ENCODE measurements at places on chromosomes 13 and 19.

DNA sequence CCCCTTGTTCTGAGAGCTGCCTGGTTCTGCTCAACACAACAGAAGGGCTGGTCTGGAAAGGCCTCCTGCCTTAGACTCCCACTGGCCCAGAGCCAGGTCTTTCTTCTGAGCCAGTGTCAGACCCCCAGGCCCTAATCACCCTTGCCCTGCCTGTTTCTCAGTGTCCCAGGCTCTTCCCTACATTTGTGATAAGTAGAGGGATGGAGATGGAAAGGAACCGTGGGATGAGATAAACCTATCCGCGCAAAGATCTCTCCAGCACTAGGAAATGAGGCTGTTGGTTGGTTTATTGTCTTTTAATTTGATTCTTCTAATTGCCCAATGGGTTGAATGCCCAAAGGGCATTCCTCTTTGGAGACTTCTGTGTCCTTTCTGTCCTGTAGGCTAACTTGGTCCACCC is 470.0 kb downstream of the TSHZ3 start:
- DNase-seq = no peak

GRCh38 chr19:54473071-54473891 is at the start of gene CDC42EP5:
Gene CDC42EP5 (minus strand): TSS chr19:54473296. CDS start chr19:54465547, 7,749 bp downstream.
- DNase-seq = no peak

- DNase-seq = no peak
Observed at GRCh38 chr19:296476-297225, 5.4 kb upstream of the PLPP2 start.

GRCh38 chr19:33861950-33862349 is 65.3 kb downstream of the KCTD15 start:
- no peak for DNase-seq

DNA sequence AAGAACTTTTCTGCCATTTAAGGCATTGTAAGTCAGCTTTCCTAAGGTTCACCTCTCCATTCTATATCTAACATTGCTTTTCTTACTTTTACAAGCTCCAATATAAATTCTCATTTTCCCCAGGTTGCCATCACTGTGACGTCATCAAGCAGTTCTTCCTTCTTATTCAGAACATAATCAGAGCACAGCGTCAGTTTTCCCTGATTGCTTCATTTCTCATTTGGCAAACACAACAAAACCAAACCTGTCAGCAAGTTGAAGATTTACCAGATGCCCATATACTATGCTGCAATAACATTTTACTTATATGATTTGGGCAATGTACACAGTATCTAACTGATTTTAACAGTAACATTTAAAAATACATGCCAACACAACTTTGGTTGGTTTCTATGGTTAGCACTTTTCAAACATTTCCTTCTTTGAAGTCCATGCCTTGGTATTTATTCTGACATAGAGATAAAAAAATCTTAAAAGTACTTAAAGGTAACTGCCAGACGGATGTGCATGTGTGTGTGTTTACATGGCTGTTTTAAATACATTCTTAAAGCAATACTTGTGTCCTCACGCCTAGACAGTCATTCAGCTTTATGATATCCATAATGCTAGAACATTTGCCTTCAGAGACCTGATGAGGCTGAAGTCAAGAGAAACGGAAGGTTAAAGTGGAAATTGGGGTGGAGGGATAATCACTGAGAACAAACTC is 264.0 kb downstream of the KLF12 start:
- no peak for DNase-seq

DNA sequence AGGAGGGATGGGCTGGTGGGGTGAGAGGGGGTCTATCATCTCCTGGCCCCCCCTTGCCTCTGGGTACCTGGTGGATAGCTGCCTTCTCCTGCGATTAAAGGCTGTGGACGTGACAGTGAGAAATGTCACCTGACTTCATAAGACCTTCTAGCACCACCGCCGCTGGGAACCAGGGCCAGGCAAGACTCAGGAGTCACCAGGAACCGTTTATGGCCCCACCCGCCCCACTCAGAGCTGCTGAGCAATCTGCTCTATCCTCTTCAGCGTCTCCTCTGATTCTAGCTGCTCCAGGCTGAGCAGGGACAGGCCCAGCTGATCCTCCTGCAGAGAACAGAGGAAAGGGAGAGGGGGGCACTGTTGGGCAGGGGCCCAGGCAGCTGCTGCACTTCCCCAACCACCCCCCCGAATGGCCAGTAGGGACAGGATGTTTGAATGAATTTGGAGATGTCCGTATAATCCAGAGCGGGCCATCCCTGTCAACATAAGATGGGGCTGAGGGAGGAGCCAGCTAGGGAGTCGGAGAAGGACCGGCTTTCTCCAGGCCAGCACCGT is 10.9 kb downstream of the KLC3 start:
- no peak for DNase-seq

GRCh38 chr13:113110048-113110851 is 4.7 kb downstream of the F7 start:
- DNase-seq = no peak

DNA sequence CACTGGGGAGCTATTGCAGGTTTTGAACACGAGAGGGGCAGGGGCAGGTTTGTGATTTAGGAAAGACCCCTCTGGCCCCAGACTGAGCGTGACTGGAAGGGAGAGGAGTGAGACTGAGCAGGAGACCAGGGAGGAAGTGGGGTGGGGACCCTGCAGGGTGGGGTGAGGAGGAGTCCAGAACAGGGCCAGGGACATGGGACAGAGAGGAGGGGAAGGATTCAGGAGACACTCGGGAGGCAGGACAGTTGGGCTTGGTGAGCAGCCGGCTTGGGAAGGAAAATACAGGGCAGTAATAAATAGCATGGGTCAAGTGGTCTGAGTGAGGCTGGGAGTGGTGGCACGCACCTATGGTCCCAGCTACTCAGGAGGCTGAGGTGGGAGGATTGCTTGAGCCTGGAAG is 9.4 kb downstream of the FOSB start:
- DNase-seq = no peak

- DNase-seq = no peak
Observed at GRCh38 chr13:63851526-63851925, 2435.9 kb upstream of the PCDH20 start.

DNA sequence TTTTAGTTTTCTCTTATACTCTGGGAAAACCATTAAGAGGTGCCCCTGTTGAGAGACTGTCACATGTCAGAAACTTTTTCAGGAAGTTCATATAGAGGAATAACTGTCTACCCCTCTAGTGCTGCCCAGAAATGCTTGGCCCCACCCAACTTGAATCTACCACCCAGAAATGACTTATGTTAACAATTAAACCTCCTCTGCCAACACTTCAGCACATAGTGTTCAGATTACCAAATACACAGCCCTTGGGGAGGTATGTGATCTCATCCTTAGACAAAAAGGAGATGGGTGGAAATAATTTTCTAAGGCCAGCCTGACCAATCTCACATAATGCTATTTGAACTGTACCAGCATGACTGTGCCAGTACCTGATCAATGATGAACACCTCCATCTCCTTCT is 35.6 kb downstream of the CCDC169 start:
- DNase-seq = no peak

DNA sequence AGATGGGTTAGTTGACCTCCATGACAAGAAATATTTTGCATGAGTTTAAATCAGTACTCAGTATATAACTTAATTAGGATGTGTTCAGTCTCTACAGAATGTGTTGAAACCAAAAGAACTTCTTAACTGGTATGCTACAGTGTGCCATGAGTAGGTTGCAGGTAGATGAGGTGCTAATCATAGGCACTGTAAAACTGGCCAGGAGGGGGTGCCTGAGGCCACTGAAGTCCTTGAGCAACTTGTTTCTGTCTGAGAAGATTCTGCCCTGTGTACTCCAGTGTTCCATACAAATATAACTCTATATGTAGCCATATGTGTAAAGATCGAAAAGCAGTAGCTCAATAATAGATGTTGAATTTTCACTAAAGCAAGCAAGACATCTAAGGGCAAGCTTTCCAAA is 549.2 kb upstream of the KLF12 start:
- DNase-seq = no peak

GRCh38 chr19:46124638-46125115 is at the start of gene IGFL3:
Gene IGFL3 (minus strand): TSS chr19:46124688. CDS start chr19:46124649, 39 bp downstream.
- no peak for DNase-seq

- no peak for DNase-seq
Observed at GRCh38 chr13:109684824-109685202, 101.6 kb downstream of the IRS2 start.

DNA sequence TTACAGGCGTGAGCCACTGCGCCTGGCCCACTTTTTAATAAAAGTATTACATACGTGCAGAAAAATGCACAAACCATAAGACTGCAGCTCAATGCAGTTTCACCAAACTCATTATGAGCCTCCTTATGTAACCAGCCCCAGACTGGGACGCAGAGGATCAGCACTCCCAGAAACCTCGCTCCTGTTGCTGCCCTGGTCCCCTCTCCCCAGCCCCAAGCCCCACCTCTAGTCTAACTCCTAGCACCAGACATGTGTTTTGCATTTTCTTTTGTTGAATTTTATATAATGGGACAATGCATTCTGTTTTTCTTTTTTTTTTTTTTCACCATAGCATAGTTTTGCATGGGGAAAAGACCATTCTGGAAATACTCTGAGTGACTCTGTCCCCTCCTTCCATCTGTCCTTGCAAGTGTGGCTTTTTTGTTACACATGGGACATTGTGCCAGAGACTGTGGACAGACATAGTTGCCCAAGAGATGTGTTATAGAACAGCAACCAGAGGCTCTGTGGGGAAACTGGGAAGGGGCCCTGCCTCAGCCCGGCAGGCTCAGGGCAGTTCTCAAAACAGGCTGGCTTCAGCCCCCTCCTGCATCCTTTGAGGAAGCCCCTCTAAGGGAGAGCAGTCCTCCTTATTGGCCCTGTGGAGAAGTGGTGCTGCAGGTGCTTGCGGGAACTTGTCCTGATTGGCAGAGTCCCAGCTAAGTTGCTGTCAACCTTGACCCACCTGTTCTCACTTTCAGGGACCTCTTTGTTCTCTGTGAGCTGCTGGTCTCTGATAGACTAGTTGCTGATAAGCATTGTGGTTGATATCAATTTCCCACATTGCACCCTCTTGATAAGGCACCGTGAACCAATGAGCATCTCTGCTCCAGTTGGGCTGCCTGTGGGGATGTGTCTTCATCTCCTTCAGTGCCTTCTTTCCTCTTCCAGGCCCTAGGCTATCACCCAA is 13.8 kb upstream of the OLFM4 start:
- no peak for DNase-seq

GRCh38 chr13:33953781-33954180 is 135.8 kb downstream of the RFC3 start:
- no peak for DNase-seq

- no peak for DNase-seq
Observed at GRCh38 chr19:10643968-10644259, 10.2 kb upstream of the ILF3 start.

DNA sequence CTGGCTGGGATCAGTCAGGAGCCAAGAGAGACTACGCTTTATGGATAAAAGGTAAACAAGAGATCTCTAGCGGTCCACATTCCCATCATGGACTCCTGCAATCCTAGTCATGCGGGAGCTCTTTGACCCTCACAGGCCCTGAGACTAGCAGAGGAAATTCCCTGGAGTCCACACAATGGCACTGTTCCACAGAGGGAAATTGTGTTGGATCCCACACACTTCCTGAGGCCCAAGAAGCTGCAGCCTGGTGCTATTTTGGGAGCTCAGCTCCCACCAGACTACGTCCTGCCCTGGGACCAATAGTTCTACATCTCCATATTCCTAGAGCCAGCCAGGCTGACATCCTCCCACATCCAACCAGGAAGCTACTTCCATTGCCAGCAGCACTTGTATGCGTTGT is 2358.4 kb downstream of the PCDH9 start:
- DNase-seq = no peak

GRCh38 chr13:51916962-51917361 is 55.2 kb downstream of the CCDC70 start:
- no peak for DNase-seq

DNA sequence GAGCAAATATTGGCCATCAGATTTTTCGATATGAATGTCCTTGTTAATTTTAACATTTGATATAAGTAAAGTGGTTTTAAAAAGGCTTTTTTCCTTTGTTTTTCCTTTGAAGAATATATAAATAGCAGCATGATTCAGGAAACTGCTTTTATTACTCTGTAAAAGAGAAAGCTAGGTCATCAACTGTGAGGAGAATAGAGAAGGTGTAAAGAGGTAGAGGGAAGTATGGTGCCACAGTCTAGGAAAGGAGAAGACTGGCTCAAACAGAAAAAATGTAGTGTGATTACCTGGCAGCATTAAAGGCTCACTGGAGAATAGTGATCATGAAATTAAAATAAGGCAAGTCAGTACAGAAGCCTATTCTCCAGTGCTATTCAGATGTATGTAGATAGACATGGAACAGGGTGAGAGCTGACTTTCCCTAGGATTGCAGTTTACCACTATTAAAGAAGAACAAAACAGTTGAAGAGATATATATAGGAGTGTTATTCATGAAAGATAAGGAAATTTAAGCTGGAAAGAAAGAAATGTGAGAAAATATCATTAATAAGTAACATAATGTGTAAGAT is 1115.9 kb upstream of the PCDH9 start:
- no peak for DNase-seq

- peak; percentile 54 for DNase-seq
Observed at GRCh38 chr19:18700501-18701249, 17.2 kb downstream of the CRTC1 start.

GRCh38 chr13:43558326-43558725 is 228.4 kb downstream of the ENOX1 start:
- DNase-seq = no peak

- DNase-seq = no peak
Observed at GRCh38 chr13:98521461-98522247, 55.3 kb downstream of the STK24 start.

DNA sequence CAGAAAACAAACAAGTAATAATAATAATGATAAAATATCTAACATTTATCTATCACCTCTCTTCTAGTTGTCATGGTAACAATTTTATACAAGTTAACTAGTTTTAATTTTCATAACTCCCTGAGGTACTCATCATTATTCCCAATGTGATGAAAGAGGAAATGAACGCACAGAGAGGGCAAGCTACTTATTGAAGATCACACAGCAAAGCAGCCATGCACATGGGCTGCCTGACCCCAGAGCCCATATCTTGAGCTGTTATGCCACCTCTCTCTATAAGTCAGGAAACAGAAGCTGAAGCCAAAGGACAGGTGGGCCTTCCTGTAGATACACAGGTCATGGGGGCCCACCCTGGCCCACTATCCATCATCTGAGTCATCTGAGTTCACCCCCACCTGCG is 4.9 kb upstream of the KLK4 start:
- no peak for DNase-seq

- DNase-seq = no peak
Observed at GRCh38 chr19:38673030-38673429, 25.6 kb downstream of the ACTN4 start.
